ENCODE measurements at places on chromosomes 12 and 14. TPM values are rescaled to one million over a fixed set of nuclear protein-coding genes. Genes with fewer than 3 reads are reported as not detected.

- DNase-seq = no peak
Observed at GRCh38 chr12:75288860-75289259, 41.3 kb downstream of the CAPS2 start.

- no peak for DNase-seq
Observed at GRCh38 chr12:101968770-101969169, 91.4 kb downstream of the DRAM1 start.

DNA sequence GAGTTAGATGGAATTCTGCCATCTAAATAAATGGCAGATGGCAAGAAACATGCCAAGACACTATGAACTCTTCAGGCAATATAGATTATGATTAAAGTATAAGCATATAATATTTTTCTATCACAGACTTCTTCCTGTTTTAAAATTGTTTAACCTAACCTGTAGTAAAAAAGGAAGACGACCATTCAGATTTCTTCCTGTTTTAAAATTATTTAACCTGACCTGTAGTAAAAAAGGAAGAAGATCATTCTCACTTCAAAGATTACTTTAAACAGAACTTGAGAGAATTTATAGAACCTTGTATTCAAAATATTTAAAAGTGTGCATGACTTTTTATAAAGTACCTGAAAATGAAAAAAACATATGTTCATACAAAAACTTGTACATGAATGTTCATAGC lies 63.5 kb downstream of the RPS6KA5 start:
- DNase-seq = no peak

DNA sequence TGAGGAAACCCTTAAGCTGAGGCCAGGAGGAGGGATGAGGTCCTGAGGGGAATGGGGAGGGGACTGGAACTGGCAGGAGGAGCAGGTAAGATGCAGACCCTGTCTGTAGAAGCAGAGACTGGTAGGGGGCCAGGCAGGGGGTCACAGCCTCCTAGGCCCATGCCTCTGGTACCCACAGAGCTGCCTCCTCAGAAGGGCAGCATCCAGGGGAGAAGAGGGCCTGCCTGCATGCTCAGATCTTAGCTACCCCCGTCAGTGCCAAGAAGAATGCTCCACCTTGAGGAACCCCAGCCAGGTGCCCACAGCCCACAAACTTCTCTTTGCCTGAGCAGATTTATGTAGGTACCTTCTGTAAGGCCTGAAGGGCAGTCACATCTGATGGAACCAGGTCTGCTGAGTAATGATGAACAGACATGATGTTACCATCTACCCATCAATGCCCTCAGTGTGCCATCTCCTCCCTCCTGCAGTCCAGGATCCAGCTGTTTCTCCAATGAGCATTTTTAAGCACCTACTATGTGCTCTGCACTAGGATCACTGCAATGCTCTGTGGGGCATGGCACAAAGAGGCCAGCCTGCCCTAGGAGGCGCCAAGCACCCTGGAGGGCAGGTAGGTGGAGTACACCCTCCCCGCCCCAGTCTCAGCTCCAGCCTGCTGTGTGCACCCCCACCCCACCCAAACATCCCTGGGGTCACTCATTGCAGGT lies 24.8 kb upstream of the ZFP36L1 start:
- DNase-seq = no peak

The PRIMA1 gene
- total RNA-seq = not detected

The CLEC4C gene
- total RNA-seq = not detected

GRCh38 chr12:48388460-48388859 lies 37.7 kb upstream of the ZNF641 start:
- DNase-seq = no peak

- DNase-seq = no peak
Observed at GRCh38 chr12:80129895-80130530, 30.7 kb downstream of the OTOGL start.

DNA sequence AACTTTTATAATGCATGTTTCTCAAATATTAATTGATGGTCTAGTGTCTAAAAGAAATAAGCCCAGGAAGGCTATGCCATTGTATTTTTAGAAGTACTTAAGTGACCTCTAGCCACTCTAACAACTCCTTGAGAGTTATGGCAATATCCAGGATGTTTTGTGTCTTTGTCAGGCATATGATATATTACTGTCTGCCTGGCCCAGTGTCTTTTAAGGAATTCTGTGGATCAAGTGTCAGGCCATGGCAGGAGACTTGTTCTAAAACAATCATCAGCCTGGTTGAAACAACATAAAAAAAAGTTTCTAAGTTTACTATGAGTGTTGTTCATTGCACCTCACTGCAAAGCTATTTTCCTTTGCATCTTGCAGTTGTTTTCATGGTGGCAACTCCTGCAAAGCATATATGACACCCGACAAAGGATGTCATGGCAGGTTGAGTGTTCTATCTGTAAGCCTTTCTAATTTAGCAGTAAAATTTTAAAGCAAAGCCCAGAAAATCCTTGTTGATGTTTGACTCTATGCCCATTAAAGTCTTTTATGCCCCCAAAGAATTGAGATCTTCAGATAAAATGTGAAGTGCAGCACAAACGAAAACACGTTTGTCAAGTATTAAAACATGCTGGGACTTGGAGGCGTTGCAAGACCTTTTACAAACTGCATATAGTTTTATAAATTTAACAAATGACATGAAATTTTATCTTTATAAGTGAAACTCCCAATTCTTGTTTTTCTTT lies 89.5 kb upstream of the SLC38A2 start:
- peak; percentile 46 for DNase-seq

All from activated CD4-positive, alpha-beta T cell treated with anti-CD3 and anti-CD28 coated beads, Interleukin-2, amount 10 ng/mL, durations not matched to agents 24 days and 14 days (primary cell).